ENCODE measurements at places on chromosomes 7 and 10.
A peak's percentile ranks its signal among the peaks of the same experiment; 100 is the strongest.

GRCh38 chr10:28738200-28738599, 60.9 kb downstream of the BAMBI start:
- no peak for DNase-seq

- DNase-seq: no peak
Measured at GRCh38 chr7:44182827-44183226, 6.4 kb downstream of the GCK start.

- peak; percentile 4 for DNase-seq
Measured at GRCh38 chr10:20858292-20859124, 38.6 kb downstream of the NEBL start.

DNA sequence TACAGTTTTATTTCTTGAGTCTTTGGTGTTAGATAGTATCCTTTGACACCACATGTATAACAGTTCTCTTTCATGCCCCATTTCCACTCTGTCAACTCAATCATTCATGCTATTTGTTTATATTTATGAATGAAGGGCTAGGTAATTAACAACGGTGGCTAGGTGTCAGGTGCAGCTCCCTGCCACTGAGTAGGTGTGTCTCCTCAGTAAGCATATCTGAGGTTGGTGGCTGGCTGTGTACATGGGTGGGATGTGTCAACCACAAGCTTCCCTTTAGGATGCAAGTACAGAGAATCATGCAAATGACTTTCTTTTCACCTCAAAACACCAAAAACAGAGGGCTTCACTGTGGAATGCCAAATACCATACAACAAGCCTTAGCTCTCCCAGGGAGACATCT, 83.4 kb downstream of the ZNF365 start:
- no peak for DNase-seq

DNA sequence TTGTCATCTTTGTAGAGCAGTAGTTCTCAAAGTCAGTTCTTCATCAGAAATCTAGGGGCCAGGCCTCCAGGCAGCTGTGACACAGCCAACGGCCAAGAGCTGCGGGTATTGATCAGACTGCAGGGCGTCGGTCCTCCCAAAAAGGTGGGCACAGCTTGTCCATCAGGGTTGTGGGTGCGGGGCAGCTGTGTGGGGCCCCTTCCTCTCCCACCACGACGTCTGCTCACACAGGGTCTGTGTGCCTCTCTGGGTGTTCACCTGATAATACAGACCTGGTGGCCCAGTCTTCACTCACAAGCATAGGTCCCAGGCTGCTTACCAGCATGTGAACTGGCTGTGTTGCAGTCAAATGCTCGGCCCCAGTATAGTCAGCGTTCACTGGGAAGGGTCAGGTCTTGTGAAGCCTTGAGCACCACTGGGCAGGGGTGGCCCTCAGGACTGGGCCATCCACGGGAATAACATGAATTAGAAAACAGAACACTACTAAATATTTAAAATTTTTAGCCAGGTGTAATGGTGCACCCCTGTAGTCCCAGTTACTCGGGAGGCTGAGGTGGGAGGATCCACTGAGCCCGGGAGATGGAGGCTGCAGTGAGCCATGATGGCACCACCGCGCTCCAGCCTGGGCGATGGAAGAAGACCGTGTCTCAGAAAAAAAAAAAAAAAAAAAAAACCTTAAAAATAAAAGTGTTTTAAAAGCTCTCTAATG, 102.8 kb upstream of the DIP2C start:
- DNase-seq: no peak

DNA sequence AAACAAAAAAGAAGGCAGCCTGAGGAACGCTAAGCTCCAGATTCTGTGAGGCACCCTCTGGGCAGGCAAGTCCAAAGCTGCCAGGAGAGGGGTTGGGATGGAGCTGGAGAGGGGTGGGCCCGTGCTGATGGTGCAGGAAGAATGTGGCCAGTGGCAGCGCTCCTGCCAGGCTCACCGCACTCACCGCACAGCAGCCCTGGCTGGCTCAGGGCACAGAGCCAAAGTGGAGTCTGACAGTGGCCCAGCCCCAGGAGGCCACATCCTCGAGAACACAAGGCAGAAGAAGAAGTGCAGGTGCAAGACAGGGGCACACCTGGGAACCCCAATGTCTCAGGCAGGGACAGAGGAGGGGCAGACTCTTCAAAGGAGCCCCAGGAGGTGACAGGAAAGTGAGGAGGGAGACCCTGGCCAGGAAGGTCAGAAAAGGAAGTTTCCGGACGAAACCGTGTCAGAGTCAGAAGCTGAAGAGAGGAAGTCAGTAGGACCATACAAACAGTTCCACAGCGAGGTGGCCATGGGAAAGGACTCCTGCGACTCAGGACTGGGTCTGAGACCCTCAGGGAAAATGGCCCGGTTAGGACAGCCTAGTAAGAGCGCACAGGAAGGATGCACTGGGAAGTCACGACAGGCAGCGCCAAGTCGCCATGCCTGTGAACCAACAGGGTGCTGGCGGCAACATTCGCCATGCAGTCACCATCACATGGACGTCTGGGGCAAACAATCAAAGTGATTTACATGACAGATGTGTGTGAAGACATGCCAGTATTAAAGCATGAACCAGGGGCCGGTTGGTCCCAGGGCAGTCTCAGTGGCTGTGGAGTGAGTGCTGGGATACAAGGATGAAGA, 54.4 kb downstream of the COBL start:
- DNase-seq: no peak

DNA sequence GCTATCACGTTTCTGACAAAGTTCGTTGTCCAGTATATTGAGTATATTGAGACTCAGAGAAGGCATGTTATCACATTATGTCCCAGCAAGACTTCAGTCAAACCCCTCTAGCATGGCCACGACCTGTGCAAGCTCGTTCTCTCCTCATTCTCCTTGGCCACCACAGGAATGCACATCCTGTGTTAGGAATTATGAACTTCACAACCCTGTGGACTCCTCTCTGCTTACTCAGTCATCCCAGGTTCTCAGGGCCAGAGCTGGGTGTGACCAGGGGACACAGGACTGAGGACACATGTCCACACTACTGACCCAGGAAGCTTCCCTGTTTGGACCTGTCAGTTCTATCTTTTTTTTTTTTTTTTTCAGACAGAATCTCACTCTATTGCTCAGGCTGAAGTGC, 4.4 kb downstream of the SH2D4B start:
- DNase-seq: no peak

DNA sequence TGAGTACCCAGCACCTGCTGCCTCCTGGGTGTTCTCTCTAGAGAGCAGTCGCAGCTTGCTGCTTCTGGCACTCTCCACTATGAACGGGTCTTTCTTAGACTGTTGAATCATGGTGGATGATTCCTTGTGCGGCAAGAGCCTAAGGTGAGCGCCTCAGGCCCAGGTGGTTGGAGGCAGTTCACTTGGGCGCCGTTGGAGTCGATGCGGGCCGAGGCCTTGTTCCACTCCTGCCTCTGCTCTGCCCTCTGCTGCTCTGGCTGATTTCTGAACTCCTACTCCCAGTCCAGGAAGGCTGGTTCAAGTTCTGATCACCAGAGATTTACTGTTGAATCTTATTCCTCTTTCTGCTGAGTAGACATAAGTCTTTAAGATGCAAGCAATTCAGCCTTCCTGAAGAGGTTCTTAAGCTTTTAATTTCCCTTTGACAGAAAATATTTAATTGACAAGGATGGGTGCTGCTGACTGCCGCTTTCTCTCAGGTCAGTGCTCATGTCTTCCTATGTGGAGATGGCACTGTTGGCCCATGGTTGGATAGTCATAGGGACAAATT, 10.4 kb downstream of the YKT6 start:
- DNase-seq: no peak

DNA sequence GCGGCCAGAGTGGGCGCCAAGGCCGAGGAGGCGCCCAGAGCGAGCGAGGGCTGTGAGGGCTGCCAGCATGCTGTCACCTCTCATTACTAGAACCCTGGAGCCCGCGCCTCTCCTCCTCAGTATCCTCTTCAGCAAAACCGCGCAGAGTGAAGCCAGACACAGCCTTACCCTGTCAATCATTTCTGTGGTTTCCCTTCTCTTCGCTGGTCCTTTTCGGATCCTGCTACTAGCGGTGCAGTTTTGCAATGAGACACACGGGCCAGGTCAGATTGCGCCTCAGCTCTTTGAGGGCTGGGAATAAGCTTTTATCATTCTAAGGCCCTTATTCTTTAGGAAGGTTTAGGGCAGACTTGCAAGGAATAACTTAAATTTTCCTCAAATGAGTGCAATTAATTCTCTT, 55.5 kb upstream of the FAM171A1 start:
- DNase-seq: no peak

DNA sequence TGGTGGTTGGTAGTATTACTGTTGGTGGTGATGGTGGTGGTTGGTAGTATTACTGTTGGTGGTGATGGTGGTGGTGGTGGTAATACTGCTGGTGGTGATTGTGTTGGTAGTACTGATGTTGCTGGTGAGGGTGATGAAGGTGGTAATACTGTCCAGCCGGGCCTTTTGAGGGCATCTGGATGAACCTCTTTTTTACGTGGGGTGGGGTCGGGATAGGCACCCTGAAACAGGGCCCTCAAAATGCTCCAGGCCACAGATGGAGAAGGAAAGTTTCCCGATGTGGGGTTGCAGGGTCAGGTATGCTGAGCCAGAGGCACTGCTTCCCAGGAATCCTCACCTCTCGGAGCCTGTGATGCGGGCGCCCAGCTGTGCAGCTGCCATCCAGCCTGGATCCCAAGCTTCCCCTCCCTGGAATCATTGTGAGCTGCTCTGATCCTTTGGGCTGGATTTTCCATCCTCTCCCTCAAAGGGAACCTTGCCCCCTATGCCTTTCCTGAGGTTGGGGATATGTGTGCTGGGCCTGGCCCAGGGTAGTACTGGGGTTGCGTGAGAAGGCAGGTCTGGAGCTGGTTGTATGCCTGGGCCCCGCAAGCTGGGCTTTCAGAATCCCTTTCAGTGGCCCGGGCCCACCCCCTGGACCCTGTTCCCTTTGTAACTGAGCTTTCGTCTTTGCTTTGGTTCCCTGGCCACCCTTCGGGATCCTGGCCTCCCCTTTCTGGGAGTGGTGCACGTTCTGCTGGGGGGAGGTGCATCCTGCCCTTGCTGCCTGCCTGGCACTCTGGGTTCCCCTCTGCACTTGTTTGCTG, 43.3 kb downstream of the DOCK1 start:
- DNase-seq: no peak

- DNase-seq: no peak
Measured at GRCh38 chr10:5659702-5660528, 6.5 kb downstream of the ASB13 start.

DNA sequence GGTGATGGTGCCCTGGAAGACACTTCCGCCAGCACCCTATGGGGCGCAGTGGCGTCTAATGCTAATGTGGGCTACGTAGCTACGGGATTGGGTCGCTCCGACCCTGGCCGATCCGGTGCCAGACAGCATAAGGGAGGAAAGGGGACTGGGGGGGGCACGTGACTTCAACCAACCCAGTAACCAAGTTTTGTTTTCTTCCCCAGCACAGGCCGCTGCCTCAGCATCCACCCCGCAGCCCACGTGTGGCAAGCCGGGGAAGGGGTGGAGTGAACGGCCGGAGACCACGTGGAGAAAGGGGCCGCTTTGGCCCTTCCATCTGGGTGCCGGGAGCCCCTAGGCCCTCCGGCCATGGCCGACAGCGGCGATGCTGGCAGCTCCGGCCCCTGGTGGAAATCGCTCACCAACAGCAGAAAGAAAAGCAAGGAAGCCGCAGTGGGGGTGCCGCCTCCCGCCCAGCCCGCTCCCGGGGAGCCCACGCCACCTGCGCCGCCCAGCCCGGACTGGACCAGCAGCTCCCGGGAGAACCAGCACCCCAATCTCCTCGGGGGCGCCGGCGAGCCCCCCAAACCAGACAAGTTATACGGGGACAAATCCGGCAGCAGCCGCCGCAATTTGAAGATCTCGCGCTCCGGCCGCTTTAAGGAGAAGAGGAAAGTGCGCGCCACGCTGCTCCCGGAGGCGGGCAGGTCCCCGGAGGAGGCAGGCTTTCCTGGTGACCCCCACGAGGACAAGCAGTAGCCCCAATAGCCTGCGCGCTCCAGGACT, 2.5 kb downstream of the PRR15 start:
- DNase-seq: no peak

DNA sequence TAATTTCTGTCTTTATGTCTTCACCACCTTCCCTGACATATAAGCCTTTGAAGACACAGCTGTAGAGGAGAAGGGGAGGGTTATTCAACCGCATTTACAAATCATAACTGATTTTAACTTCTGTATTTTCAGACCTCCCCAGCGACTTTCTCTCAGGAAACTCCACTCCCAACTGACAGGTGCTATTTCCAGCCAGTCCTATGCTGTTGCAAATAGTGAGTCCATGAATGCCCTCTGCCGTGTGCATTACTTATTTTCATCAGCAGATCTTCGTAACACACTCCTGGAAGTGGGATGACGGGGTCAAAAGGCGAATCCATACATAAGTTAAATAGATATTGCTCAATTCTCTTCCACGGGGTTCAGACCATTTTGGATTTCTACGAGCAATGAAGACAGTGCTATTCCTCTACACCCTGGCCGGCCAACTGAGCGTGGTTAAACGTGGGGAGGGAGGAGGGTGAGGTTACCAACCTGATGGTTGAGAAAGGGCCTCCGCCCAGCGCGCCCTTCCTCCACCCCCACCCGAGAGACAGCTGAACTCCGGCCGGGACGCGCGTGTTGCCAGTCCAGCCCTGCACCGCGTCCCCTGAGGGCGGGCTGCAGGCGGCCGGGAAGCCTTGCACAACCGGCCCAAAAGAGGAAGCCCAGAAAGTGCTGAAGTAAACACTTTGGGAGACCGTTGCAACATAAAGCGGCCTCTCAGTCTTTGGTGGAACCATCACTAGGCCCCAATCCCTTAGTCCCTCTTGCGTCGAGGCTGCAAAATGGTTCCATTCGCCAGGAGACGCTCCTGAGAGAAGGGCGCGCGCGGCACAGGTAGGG, at the start of gene APBB1IP:
Gene APBB1IP (plus strand): TSS at position 705 of the 825 bp plus-strand sequence. CDS start 53,986 bp downstream, outside the sequence.
- no peak for DNase-seq

- no peak for DNase-seq
Measured at GRCh38 chr7:74179935-74180604, 5.9 kb downstream of the EIF4H start.

DNA sequence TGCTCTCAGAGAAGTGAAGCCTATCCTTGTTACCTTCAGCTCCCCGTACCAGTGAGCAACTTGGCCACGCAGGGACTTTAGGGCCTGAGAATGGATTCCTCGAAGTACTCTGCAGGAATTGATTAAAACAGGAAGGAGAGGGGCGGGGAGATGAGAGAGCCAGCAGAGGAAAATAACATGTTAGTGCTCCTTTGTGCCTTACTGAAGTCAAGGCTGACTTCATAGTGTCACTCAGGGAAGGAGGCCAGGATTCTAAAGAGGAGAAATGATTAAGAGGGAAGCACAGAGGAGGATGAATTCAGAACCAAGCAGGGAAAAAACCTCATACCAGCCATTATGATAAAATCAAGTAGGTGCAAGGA, 195.6 kb upstream of the RHOBTB1 start:
- DNase-seq: no peak

DNA sequence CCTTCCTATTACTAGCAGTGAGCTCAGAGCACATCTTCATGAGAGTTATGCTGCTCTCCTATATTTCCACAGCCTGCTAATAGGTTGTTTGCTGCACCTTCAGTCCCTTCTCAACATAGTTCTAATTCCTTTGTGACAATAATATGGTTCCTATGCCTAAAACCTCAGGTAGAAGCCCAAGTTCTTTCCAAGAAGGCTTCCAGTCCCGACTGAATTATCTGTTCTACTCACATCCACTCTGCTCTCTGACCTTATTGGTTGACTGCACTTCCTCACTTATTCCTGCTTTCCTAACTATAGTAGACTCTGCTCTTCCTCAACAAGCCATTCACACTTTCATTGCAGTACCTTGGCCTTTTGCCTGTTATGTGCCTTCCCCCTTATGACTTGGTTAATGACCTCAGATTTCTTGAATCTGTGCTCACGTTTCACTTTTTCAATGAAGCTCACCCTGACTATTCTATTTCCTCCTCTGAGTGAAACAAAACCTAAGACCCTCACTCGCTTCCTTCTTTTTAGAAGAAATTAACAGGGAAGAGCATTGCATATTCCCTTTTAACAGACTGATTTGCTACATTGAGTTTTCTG, 132.7 kb downstream of the MDFIC start:
- DNase-seq: no peak

All from fibroblast of skin of left biceps (primary cell).